ENCODE measurements at places on chromosomes 11 and 22.

GRCh38 chr11:71172680-71173079, 79.7 kb downstream of the SHANK2 start:
- no peak for DNase-seq

- DNase-seq: peak; percentile 84
These were observed 24.4 kb downstream of the SREBF2 start for GRCh38 chr22:41857155-41857859.

DNA sequence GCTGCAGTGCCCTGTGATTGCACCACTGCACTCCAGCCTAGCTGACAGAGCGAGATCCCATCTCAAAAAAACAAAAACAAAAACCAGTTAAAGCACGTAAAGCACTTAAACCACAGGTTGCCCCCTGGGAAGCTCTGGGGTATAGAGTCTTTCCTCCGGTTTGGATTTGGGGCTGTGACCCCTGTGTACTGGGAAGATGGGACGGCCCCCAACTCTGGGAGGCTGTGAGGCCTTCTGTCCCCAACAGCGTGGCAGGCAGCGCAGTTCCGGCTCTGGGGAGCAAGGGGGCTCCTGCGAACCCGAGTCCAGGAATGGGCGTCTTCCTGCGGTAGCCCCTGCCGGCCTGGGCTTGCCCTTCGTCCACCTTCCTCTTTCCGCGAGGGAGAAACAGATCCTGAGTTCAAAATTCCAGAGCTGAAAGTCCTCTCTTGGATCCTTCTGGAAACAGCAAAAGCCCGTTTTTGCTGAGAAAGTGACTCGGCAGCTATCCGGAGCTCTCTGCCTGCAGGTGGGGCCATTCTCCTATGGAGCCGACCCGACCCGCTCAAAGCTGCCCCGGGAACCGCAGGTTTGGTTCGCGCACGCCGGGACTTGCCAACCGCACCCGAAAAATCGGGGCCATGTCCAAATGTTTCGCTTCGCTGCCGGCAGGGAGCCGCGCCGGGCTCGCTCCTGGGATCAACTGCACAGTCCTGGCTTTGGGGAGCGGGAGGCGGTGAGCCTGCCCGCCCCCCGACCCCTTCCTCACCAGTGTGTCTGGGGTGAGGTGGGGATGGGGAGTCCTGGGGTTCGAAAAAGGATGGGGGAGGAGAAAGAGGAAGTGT, 36.3 kb upstream of the POLA2 start:
- DNase-seq: peak; percentile 64

- DNase-seq: no peak
These were observed 20.0 kb downstream of the APLNR start for GRCh38 chr11:57217053-57217452.

- DNase-seq: no peak
These were observed 9.9 kb upstream of the CACNG2 start for GRCh38 chr22:36713436-36713835.

DNA sequence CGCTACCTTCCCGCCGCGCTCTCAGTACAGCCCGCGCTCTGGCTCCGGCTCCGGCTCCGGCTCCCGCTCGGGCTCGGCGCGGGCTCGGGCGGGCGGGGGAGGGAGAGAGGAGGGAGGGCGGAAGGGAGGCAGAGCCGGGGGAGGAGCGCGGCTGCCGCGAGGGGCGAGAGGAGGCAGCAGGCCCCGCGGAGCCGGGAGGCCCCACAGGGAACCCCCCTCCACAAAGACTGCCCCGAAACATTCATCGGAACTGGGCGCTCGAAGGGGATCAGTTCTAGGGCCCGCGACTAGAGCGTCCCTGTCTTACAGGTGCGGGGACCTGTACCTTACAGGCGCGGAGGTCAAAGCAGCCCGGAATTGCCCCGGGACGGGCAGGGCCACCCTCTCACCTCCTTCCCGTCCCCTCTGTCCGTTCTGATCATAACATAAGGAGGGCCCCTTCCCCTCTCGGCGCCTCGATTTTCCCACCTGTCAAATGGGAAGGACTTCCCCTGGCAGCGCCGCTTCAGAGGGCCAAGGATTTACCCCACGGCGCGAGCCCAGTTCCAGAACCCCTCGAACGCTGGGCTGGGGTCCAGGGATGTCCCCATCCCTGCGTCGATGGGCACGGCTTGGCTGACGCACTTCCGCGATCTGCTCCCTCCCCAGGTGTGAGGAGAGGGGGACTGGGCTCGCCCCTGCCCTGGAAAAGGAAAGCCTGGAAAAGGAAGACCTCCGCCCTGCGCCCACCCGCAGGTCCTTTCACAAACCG, at the start of gene SHISA8:
Gene SHISA8, minus strand, starts transcription at position 40 of the 751 bp plus-strand sequence. CDS start 407 bp downstream, outside the sequence.
- peak; percentile 72 for DNase-seq

GRCh38 chr11:105838668-105839384, 183.2 kb downstream of the MSANTD4 start:
- no peak for DNase-seq

DNA sequence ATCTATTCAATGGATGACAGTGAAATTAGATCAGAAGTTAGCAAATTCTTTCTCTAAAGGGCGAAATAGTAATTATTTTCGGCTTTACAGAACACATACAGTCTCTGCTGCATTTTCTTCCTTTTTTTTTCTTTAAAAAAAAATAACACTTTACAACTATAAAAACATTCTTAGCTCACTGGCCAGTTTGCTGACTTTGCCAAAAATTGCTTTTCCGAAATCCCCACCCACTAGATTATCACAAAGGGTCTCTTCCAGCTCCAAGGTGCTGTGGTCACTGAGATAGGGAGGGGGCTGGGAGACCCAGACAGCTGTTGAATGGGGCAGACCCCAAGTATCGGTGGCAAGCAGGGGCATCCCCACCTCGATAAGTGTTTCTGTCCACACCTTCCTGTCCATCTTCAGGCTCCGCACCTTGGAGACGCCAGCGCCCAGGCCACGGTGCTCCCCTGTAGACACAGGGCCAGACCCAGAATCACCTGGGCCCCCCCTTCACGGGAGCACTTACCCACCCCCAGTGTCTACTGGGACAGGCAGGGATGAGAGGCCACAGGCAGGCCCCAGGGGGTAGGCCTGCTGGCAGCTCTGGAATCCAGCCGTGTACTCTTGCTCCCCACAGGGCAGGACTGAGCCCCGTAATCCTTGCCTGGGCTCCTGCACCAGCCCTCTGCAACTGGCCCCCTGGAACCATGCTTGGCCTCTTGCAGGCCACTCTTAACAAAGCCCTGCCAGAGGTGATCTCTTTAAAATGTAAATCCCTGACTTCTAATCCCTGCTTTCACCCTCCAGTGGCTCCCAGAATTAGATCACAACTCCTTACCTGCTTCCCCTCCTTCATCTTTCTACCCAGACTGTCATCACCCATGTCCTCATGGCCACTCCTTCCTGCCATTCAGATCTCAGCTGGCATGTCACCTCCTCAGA, 31.5 kb upstream of the PDE2A start:
- DNase-seq: no peak

GRCh38 chr11:44275961-44276550, 33.9 kb downstream of the ALX4 start:
- no peak for DNase-seq

- DNase-seq: no peak
These were observed 26.0 kb upstream of the PDGFB start for GRCh38 chr22:39270792-39271191.

- no peak for DNase-seq
These were observed 2.8 kb downstream of the TMEM109 start for GRCh38 chr11:60916669-60917206.
